ENCODE measurements at places on chromosomes 1 and 21.

DNA sequence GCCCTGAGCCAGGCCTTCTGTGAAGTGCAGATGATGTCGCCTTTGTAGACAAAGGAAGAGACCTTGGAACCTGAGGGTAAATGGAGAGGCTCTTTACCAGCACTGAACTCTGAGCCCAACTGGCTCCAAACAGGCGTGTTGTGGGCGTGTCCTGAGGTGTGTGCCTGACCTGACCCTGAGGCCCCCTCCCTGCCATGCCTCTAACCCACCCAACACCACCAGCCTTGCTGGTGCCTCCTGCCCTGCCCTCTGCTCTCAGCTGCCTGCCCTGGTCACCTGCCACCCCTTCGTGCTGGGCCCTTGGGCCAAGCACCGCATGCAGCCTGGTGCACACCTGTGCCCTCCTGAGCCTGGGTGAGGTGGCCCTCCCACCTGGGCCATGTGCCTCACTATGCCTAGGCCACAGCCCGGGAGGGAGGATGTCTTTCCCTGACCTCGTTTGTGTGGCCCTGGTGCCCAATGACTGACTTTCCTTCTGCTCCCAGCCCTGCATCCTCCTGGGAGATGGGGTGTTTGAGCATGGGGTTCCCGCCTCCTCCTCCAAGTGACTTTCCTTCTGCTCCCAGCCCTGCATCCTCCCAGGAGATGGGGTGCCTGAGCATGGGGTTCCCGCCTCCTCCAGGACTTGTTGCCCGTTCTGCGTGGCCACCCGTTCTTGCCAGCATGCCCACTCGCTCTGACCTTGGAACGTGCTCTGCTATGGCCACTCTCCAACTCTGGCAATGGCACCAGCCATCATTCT is 157.0 kb downstream of the PCBP3 start:
- DNase-seq: no peak

DNA sequence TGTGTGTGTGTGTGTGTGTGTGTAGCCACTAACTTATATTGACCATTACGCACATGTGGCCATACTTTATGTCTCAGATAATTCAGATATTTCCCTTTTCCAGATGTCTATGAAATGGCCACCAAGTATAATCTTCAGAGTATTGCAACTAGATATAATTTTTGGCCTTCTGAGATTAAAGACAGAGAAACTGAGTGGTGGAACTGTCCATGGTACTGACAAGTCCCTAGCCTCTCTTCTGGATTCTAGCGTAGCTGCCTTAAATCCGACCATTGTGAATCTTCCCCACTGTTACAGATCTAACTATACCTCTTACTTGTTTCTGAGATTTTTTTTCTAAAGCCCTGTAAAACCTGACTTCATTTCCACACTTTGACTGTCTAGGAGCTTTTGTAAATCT is 100.0 kb upstream of the SERTAD4 start:
- DNase-seq: no peak

GRCh38 chr1:206495011-206495461 is 12.3 kb upstream of the RASSF5 start:
- no peak for DNase-seq

GRCh38 chr1:85297855-85298629 is 21.6 kb upstream of the BCL10 start:
- DNase-seq: peak; percentile 63

DNA sequence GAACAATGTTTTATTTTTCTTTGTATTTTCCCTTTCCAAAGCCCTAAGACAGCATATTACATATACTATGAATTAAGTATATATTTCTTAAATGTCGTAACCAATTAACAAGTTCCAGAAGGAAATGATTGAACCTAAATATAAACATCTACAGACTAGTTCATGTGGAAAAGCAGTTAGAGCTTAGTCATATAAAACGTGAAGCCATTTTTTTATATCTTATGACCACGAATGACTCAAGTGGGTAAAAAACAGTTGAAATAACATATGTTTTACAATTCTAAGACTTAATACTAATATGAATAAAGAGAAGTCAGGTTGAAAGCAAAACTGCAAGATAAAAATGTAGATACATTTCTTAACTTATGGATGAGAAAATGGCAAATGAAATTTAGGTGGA is 307.3 kb downstream of the BRINP3 start:
- no peak for DNase-seq

DNA sequence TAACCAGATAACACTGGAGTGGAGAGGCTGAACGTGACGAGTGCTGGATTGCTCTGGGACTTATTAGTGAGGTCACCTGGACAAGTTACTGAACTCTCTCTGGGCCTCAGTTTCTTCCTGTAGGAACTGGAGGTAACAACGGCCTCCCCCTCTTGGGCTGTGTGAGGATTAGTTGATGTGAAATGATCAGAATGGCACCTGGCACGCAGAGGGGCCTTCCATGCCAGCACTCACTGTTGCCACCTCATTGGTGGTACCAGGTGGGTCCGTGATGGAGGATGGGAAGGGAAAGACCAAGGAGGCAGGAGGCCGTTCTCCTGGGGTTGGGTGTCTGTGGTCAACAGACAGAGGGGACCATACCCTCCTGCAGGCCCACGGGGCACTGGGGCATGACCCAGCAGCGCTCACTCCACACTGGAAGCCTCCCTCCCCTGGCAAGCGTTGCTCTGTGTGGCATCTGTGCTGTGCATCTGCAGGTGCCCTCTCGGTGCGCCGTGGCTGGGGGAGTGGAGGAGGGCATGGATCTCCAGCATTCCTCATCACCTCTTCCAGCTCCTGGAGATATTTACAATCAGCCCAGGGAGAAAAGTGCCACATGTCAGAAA is 349.5 kb upstream of the VAMP3 start:
- DNase-seq: no peak

- DNase-seq: no peak
These were observed 9.7 kb downstream of the HSD3B1 start for GRCh38 chr1:119516680-119517079.

DNA sequence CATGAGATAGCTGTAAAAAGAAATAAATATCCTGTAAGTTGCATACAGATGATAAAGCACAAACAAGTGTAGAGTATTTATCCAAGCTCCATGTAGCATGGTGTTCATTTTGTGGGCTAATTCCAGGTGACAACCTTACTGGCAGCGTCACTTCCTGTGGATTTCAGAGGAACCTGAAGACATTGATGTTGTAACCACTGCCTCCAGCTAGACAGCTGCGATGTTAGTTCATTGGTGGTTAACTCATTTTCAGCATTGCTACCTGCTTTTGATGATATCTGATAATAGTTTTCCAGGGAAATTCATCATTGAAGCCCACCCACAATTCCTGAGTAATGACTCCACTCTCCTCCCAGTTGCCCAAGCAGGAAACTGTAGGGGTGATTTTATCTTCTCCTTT is 3.0 kb downstream of the HSD3B1 start:
- no peak for DNase-seq

DNA sequence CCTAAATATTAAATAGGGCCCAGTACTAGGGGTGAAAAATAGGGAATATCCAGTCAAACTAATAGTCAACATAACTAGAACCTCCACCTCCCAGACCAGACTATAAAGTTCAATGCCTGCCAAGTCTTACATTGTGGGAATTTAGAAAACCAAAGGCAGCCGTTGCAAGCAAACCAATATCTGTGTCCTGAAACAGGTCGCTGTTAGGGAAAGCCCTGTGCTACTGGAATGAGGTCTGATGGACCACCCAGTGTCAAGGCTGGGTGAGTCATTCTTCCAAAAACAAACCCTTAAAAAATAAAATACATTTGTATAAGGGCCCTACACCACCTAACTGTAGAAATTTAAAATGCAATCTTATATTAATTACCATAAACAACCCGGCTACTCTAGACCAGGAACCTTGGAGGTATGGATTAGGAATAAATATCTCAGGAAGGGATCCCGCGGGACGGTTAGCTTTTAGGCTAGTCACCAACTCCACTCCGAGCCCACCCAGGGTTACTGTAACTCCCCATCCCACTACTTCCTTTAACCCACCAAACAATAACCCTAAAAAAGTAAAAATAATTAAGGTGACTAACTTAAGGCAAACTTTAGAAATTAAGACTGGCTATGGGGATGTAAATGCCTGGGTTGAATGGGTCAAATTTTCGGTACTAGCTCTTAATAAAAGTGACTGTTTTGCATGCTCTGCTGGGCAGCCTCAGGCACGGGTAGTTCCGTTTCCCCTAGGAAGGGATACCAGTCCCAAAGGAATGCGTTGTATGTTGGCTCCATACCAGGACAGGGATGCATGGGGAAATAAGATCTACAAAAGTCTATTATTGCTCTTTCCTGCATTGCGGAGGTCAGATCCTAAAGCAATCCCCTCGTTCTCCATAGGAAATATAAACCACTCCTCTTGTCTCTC is 65.4 kb upstream of the TLR5 start:
- no peak for DNase-seq

GRCh38 chr1:201751872-201752271 is 77.1 kb upstream of the IPO9 start:
- DNase-seq: no peak

DNA sequence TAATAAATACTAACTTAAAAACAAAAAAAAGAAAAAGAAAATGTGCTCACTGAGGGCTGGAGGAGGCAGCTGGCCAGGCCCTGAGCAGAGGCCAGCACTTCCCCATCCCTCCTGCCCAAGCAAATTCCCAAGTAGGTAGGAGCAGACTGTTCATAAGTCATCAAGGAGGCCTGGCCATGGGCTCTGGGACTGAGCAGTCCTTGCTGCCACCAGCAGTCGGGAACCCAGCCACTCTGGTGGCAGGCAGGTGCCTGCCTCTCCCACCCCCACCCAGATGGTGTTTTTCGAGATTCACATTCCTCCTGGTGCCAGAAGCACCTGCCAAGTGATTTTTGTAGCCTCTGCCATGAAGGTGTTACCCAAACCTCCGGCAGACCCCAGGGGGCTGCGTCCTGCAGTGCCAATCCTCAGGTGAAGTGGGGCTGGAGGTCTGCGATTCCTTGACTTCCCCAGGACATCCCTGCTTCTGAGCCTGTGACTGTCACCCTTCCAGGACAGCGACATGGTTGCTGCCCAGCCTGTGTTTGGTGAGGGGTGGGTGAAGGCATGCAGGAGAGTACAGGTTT is 204.2 kb upstream of the TMEM51 start:
- DNase-seq: no peak

GRCh38 chr1:246577720-246578106 is 11.5 kb downstream of the CNST start:
- DNase-seq: no peak

GRCh38 chr1:175423605-175424004 is 231.0 kb upstream of the KIAA0040 start:
- DNase-seq: no peak

All from CD4-positive, alpha-beta T cell treated with Interleukin-21 for 1 hour (primary cell).